ENCODE measurements at places on chromosomes 13 and 19. TPM values are rescaled to one million over a fixed set of nuclear protein-coding genes. Genes with fewer than 3 reads are reported as not detected.

The KANK3 gene
- 0.52 TPM for polyA plus RNA-seq

The ADAMTS10 gene
- 1.5 TPM for polyA plus RNA-seq

The CAB39L gene
- 4.9 TPM for polyA plus RNA-seq

The AXL gene
- 0.19 TPM for polyA plus RNA-seq

The RCBTB1 gene
- 12.9 TPM for polyA plus RNA-seq

The IGLON5 gene
- not detected for polyA plus RNA-seq

The SLC1A6 gene
- not detected for polyA plus RNA-seq

The KIR2DL1 gene
- not detected for polyA plus RNA-seq
